ENCODE measurements at places on chromosomes 13 and 19. TPM values are rescaled to one million over a fixed set of nuclear protein-coding genes. Genes with fewer than 3 reads are reported as not detected.

Gene TECR
- total RNA-seq = 30.7 TPM

- no peak for DNase-seq
These were observed 170.0 kb downstream of the KDM4B start for GRCh38 chr19:5138606-5139582.

Gene EID2B
- total RNA-seq = 4.6 TPM

Gene KXD1
- total RNA-seq = 121 TPM

Gene CCNE1
- 4.6 TPM for total RNA-seq

- DNase-seq = no peak
These were observed 33.9 kb downstream of the CAB39L start for GRCh38 chr13:49410006-49410405.

Gene LILRA6
- 2.3 TPM for total RNA-seq

DNA sequence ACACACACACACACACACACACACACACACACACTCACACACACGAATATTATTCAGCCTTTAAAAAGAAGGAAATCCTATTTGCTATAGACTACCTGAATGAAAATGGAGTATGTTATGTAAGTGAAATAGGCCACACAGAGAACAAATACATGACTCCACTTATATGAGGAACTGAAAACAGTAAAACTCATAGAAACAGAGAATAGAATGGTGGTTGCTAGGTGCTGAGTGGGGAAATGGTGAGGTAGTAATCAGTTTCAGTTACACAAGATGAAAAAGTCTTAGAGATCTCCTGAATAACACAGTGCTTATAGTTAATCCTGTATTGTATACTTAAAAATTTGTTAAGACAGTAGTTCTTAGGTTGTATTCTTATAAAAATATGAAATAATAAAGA, 8.2 kb downstream of the ZNF677 start:
- DNase-seq = no peak

GRCh38 chr13:40161931-40162330, 504.5 kb downstream of the FOXO1 start:
- no peak for DNase-seq

GRCh38 chr13:45207319-45207718, 6.5 kb upstream of the KCTD4 start:
- DNase-seq = no peak

DNA sequence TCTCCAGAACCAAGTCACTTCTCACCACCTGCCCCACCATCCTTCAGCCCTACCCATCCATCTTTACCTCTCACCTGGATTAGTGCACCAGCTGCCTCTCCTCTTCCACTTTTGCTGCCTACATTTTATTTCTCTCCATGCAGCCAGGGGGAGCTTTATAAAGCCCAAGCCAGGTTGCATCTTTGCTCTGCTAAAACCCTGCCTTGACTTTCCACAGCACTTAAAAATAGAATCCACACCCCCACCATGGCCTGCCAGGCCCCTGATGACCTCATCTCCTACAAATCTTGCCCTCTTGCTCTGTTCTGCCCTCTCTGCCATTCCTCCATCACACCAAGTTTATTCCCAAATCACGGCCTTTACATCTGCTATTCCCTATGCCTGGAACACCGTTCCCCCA, 1.8 kb downstream of the HOOK2 start:
- DNase-seq = no peak

- DNase-seq = no peak
These were observed 17.4 kb upstream of the ATP8A2 start for GRCh38 chr13:25354377-25354776.

Gene FOXA3
- total RNA-seq = not detected

Gene INSR
- total RNA-seq = 82.1 TPM

- no peak for DNase-seq
These were observed 6.6 kb upstream of the CEBPG start for GRCh38 chr19:33366897-33367296.

DNA sequence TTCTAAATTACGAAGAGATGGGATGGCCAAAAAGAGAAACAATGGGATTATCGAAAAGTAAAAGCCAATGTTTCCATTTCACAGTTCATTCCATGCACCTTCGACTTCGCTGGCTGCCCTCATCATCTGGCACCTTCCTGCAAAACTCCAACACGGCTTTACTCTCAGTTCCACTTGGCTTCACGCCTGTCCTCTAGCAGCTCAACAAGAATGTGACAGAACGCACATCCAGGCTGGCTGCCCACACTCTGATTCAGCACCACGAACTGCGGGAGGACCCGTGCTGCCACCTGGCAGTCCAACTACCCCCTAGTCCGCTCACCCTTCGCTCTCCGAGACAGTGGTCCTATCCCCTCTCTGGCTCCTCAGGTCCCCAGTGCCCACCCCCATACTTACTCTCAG, 11.7 kb downstream of the ATP7B start:
- peak; percentile 76 for DNase-seq

Gene NLRP9
- total RNA-seq = not detected

- DNase-seq = no peak
These were observed 573.1 kb upstream of the KLF12 start for GRCh38 chr13:74707291-74707690.

DNA sequence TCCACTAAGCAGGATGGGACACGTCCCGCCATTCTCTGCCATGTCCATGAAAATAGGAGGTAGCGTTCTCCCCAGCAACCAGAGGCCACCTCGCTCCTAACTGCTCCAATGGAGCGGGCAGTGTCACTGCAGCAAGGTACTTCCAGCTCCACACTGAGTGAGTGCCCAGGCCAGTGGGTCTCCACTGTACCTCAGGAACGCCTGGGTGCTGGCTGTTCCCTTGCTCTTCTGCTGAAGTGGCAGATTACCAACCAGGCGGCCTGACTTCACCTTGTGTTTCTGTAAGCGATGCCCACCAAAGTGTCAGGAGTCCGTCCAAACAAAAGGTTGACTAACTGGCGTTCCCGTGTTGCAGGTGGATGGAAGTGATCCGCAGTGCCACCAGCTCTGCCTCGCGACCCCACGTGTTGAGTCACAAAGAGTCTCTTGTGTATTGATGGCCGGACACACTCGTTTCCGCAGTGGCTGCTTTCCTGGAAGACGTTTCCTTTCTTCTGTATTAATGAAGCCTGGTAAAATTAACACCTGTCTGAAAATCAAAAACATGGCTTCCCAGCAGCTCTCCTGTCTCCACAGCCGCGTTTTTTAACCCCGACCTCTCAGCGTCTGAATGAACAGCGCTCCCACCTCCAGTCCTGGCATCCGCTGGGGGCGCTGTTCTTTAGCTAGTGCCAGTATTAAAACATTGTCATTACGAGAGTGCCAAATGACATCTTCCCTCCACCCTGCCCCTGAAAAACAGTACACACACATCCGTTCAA, 128.8 kb downstream of the STK24 start:
- no peak for DNase-seq

Gene ZNF549
- 4.2 TPM for total RNA-seq

DNA sequence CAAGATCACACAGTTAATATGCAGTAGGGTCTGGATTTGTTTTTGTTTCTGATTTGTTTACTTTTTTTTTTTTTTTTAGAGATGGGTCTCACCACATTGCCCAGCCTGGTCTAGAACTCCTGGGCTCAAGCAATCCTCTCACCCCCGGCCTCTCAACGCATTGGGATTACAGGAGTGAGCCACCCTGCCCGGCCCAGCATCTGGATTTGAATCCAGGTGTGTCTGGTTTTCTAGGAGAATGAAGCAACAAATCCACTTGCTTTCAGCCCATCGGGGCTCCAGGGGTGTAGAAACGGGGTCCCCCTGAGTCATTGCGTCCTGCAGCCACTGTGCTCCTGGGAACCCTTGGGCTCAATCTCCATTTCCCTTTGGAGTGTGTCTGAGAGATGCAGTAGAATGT, 6.6 kb downstream of the CACNG8 start:
- DNase-seq = no peak

GRCh38 chr19:16041299-16041990, 34.9 kb upstream of the TPM4 start:
- peak; percentile 93 for DNase-seq

DNA sequence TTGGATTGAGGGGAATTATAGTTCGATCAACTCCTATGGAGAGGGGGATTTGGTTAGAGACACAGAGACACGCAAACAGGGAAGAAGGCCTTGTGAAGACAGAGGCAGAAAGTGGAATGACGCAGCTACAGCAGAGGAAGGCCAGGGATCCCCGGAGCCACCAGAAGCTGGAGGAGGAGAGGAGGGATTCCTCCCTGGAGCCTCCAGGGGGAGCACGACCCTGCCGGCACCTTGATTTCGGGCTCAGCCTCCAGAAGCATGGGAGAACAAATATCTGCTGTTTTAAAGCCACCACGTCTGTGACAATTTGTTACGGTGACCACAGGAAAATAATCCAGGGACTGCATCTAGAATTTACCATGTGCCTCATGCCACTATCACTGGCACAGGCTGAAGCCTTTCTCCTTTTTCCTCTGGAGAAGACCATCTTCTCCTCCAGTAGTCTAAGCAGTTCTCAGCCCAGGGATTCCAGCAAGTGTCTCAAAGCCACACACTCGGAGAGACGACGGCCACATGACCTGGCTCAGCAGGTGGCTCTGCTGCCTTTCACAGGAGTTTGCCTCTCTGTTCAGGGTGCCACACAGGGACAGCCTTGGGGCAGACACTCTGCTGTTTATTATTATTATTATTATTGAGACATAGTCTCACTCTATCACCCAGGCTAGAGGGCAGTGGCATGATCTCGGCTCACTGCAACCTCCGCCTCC, 39.9 kb upstream of the CCNE1 start:
- no peak for DNase-seq

Gene MKNK2
- total RNA-seq = 106 TPM

GRCh38 chr19:32091241-32091640, 254.2 kb upstream of the ZNF507 start:
- DNase-seq = no peak

DNA sequence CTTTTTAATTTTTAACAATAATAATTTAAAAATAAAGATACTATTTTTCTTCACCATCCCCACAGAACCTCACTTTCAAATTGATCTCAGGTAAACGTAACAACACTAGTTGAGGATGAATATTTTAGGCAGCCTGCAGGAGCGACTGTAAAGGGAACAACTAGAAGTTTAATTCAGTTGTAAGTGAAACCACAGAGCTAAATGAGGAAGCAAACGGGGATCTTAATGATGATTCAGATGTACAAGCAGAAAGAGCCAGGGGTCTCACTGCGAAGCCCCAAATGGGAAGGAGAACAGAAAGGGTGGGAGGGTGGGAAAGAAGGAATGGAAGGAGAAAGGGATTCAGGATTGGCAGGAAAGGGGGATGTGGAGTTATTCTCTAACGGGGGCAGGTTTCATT, 54.6 kb upstream of the RAP2A start:
- DNase-seq = no peak

DNA sequence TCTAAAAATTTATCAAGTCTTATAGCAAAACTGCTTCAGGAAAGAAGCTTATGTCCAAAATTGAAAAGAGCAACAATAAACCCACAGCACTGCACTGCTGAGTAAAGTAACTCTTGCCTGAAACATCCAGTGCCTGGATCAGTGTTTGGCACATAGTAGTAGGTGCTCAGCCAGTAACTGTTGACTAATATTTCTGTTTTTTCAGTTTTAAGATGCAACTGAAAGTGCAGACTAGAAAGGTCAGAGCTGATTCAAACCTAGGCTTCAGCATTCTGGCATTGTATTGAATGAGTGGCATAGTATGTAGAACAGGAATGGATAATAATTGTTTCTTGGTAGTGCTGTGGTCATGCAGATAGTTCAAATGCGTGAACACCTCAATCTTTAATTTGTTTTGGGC, 67.6 kb downstream of the UBL3 start:
- DNase-seq = no peak

Data from sigmoid colon (tissue), 7 donors.